ENCODE measurements at places on chromosomes 1 and 21. TPM values are rescaled to one million over a fixed set of nuclear protein-coding genes. Genes with fewer than 3 reads are reported as not detected.

- no peak for DNase-seq
These were observed 61.4 kb upstream of the CNIH3 start for GRCh38 chr1:224554620-224555259.

DNA sequence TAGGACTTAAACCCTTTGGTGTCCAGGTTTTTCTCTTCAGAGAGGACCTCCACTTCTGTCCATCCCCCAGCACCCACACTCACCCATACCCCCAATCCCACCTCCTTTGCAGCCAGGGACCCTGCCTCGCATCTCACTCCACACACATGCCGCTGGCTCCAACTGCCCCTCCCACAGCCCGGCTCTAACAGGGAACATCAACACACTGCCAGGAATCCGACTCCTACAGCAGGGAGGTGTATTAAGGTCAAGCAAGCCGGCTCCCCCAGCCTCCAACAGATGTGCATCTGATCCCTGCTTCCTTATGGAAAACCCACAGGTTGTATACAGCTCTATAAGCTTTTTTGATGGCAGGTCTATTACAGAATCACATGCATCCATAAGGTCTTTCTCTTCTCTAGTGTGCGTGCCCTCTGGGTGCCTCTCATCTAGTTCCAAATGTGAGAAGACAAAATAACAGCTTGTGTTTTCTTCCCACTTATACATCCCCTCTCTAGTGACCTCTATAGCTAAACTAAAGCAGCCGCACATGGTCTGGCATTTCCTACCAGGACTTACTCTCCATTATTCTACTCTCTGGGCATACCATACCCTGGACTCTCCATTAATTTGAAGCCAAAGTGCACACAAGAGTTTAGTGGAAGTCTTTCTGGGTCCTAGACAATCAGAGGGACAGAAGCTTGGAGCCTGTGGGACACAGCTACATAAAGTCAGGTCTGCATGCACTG, 16.3 kb downstream of the PIK3C2B start:
- DNase-seq: no peak

Gene WDR64
- 0.12 TPM for total RNA-seq

DNA sequence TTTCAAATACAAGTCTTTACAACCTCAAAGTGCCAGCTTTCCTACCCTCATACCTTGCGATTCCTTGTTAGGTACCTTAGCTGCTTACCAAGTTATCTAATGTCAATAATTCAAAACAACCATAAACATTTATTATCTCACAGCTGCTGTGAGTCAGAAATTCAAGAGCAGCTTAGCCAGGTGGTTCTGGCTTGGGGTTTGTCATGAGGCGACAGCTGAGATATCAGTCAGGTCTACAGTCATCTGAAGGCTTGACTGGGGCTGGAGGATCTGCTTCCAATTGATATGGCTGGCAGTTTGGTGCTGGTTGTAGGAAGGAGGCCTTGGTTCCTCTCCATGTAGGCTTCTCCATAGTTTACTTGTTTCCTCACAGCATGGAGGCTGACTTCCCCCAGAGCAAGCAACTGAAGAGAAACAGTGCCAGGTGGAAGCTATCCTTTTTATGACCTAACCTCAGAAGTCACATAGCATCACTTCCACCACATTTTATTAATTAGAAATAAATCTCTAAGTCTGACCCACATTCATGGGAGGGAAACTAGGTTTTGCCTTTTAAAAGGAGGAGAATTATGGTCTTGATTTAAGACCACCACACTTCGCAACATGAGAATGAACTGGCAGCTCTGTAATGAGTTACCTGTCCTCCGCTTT, 103.3 kb upstream of the FGGY start:
- no peak for DNase-seq

Gene IGFN1
- not detected for total RNA-seq

GRCh38 chr1:31432592-31433395, 19.8 kb downstream of the SERINC2 start:
- no peak for DNase-seq

- DNase-seq: no peak
These were observed 54.4 kb upstream of the TMPRSS2 start for GRCh38 chr21:41562101-41563000.

- DNase-seq: no peak
These were observed 35.9 kb upstream of the RNF19B start for GRCh38 chr1:33000427-33001026.

All from activated CD8-positive, alpha-beta memory T cell treated with anti-CD3 and anti-CD28 coated beads, Interleukin-2, amount 10 ng/mL, durations not matched to agents 7 days and 5 days (primary cell).